ENCODE measurements at places on chromosomes 2 and 18.

- no peak for DNase-seq
Measured at GRCh38 chr18:24530630-24531111, 70.2 kb downstream of the HRH4 start.

- no peak for DNase-seq
Measured at GRCh38 chr2:148955798-148956197, 80.8 kb downstream of the KIF5C start.

DNA sequence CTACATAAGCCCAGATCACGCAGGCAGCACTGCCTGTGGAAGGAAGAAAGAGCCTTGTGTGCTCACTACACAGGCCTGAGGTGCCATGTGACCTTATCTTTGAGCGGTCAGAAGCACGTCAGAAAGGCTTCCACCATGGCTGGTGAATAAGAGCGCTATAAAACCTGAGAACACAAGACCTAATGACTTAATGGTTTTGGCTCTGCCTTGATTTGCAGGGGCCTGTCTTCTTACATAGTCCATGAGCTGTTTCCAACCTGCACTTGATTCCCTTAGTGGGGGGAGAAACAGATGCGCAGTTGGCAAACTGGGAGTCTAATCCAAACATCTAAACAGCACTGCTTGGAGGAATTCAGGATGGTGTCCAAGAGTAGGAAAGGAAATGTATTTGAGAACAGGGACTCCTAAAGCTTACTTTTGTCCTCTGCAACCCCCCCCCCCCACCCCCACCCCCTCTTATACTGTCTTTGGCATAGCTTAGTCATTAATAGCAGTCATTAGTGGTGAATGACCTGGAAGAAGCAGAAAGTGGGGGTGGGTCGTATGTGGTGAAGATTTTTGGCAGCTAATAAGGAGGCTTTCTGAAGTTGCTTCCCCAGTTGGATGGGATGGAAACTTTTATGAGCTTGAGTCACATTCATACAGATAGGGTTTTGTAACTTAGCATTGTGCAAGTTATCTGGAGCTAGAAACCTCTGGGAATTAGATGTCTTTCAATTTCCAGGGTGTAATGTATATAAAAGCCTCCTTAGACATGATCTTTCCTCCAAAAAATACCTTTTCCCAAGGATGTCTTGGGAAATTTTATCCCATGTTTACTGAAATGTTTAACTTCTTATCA lies 454.1 kb downstream of the MEIS1 start:
- DNase-seq = no peak

DNA sequence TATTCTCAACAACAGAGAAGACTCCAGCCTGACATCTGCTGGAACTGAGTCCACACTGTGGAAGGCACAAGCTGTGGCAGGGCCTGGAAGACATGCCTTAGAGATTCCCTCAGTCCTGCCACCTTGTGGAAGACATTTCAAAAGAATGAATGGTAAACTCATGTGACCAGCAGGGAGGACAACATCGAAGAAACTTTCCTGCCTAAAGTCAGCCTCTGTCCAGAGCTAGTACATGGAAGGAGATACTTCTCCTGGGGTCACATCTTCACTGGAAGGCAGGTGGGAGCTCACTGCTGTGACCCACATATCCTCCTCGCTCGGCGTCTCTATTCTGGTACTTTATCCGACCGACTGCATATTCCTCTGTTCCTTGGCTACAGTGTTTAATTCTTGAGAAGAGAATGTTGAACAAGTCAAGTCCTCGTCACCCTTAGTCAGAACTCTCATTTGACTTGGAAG lies 59.5 kb downstream of the PUM2 start:
- peak; percentile 92 for DNase-seq

DNA sequence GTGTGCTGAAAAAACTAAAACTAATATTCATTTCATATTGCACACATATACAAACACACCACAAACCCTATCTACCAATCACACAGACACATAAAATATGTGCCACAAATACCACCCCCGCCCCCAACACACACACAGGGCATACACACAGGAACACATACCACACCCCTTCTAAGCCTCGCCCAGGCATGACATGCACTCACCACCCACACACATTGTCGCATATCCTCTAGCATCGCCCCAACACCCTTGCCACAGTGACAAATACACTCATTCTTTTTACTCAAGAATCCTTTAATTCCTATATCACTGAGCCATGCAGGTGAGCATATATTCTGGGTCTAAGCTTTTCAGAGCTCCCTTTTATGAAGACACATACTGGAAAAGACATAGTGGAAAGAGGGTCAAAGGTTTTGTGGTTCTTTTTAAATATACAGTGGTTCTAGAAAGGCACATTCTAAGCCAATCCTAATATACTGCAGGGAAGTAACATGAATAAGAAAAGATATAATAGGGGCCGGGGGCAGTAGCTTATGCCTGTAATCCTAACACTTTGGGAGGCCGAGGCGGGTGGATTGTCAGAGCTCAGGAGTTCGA lies 24.5 kb upstream of the LCLAT1 start:
- DNase-seq = no peak

DNA sequence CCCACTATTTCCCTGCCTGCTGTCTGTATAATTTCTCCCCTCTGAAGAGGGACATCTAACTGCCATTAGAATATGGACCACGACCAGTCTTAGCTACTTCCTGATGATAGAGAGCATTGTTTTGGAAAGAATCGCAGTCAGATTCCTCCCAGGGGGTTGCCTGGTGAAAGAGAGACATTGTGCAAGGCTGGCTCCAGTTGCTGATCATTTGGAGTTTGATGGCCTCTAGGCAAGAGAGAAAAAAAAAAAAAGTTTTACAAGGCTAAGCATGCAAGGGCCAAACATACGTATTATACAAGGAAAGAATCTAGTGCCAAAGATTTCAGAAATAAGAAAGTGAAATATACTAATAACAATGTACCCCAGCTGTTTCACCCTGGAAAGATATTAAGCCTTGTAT lies 182.2 kb downstream of the CMPK2 start:
- no peak for DNase-seq

DNA sequence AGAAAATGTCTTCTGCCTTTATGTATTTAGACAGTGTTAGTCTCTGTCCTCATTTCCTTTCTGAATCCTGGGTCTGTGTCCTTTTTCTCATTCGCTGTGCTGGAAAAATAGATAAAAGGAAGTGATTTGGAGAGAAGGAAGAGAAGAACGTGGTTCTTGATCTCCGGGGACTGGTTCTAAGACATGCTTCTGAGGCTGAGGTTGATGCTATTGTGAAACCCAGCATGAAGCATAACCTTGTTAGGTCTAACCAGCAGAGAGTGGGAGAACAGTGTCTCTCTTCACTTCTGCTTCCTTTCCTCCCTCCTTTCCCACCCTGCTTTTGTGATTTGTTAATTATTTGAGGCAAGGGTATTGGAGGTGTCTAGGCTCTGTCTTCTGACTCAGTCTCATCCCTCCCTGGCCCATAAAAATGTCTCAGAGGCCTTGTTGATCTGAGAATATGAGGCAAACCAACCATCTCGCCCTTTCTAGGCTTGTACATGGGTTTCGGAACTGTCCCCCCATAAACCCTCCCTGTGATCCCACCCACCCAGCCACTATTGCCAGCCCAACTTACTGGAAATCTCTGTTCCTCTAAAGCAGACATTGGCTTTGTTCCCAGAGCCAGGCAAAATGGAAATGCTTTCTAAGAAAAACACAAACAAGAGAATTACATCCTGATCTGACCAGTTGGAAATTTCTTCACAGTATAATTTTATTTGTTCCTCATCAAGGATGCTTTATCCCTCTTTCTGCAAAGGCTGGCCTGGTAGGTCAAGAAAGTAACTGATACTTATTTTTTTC lies 360.6 kb upstream of the TNP1 start:
- no peak for DNase-seq

GRCh38 chr2:188890755-188891154 lies 83.4 kb upstream of the COL3A1 start:
- no peak for DNase-seq

DNA sequence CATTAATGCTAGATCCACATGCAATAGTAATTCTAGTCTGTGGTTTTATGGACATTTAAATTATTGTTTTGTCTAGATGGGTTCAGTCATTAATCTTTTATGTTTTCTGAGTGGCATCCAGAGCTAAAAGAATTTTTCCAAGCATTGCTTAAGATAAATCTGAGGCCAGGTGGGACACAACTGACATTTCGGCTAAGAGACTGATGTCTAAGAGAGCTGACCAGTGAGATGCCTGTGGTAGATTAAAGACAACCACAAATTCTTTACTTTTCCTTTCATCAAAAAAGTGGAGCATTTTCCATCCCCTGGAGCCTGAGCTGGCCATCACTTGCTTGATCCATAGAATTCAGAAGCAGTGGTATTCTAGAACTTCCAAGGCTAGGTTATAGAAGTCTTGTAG lies 182.2 kb downstream of the NRP2 start:
- DNase-seq = no peak

DNA sequence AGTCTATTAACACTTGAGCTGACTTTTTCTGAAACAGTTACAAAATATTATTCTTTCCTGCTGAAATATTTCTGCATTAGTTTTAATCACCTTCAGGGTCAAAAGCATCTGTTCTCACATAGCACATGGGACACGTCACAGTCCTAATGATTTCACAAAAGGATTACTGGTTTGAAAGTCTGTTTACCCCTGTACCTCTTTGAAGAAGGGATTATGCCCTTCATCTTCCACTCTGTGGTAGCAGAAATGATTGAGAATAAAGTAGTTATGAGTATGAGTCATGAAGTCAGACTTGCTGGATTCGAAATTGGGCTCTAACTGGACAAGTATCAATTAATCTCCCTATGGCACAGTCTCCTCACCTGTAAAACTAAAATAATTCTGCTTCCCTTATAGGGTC lies 121.2 kb downstream of the SATB2 start:
- no peak for DNase-seq

- DNase-seq = no peak
Measured at GRCh38 chr2:108853421-108853820, 66.8 kb downstream of the CCDC138 start.

DNA sequence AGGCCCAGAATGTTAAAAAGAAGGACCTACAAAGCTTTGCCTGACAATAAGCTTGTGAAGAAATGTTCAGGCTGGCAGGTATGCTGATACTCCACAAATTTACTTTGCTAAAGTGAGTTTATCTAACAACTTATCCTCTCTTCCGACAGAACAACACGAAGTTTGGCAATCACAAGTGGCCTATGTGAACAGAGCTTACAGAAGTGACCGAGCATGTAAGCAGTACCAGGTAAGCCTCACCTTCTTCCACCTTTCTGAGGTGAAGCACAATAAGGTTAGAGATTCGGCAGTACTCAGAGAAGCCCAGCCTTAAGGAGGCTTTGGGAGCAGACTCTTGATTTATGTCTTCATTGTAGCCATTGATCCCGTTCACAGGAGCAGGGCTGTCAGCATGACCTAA lies 9.0 kb upstream of the LCT start:
- no peak for DNase-seq

DNA sequence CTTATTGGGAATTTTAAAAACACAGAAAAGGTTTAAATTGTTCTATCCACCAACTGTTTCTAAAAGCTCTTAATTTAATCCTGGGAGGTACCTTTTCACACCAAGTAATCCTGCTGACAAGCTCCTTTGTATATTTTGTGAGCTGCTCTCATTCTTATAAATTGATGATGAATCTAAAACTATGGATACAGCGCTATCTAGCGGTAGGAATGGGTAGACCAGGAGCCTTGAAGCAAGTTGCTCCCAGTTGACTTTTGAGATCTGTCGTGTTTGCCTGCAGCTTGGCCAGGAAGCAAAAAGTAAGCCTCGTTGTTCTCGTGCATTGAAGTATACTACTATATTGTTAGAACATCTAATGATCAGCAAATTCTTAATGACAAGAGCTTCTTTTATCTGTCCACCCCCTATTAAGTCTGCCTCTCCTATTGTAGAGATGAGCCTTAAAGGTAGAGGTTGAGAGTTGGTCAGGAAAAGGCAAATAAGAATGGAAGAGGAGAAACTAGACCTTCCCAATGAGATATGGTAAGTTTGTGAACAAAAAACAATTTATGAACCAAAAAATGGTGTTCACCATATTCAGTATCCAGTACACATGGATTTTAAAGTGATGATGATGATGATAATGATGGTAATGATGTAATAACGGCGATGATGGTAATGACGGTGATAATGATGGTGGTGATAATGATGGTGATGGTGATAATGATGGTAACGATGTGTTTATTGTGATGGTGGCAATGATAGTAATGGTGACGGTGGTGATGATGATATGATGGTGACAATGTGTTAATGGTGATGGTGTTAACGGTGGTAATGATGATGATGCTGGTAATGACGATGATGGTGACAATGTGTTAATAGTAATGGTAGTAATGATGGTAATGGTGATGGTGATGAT lies 212.1 kb upstream of the NCKAP5 start:
- peak; percentile 90 for DNase-seq

DNA sequence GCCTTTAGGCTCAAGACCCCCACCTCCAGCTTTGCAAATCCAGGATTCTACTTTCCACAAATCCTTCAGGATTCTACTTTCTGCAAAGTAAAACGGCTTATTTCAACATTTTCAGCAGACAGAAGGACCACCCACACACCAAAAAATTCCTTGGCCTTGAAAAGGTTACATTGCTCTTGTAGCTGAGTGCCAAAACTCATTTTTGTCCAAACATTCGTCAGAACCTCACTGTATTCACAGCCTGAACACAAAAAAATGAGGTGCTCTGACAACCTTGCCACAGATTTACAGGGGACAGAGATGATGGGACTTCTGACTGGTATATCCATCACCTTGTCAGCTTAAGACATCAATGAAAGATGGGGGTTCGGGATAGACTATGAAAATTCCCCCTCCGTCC lies 63.0 kb upstream of the COX7A2L start:
- no peak for DNase-seq

- DNase-seq = no peak
Measured at GRCh38 chr2:133405252-133405651, 163.0 kb downstream of the NCKAP5 start.

DNA sequence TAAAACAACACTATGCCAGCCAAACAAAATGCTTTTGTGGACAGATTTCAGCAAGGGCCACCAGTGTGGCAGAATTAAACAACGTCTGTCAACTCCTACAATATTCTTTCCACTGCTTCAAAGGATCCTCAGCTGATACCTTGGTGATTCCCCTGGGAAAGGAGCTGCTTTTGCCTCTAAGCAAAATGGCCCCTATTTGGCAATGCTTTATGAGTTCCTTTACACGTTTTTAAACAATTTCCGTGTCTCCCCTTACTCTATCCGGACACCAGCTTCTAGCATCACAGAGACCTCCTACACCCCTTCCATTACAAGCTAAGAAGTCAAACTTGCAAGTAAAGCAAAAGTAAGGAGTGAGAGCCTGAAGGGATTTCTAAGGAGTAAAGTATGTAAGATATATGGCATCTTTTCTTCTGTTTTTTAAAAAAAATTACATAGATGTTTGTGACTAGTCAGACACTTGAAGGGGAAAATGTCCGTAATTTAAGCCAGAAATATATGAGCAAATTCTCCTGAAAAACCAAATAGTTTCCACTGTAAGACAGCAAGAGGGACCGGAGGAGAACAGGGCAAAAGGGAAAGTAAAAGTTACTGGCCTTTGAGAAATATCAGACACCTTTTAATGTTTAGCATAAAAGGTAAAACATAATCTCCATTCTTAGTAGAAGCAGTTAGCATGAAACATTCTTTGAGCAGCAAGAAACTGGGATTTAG lies 1.9 kb downstream of the SOS1 start:
- DNase-seq = no peak

Data from GM23338 (cell line).